ENCODE measurements at places on chromosomes 4 and X.

DNA sequence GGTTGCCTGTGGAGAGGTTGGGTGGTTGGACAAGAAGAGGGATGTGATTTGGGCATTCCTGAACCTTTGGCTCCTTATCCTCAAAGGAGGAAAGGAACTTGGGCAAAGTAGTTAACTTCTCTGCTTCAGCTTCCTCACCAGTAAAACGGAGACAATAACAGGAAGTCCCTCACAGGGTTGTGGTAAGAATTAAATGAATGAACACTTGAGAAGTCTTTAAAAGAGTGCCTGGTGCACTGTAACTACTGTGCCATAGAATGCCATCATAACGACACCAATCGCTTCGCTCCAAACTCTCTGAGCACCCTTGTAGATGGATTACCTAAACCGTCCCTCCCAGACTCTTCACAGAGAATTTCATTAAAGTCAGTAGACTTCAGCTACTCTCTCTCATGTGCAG, 10.5 kb downstream of the ZCCHC18 start:
- DNase-seq, result no peak

GRCh38 chr4:16443504-16444088, 217.3 kb upstream of the TAPT1 start:
- DNase-seq, result no peak

GRCh38 chr4:120685756-120686278, 236.7 kb downstream of the PRDM5 start:
- no peak for DNase-seq

DNA sequence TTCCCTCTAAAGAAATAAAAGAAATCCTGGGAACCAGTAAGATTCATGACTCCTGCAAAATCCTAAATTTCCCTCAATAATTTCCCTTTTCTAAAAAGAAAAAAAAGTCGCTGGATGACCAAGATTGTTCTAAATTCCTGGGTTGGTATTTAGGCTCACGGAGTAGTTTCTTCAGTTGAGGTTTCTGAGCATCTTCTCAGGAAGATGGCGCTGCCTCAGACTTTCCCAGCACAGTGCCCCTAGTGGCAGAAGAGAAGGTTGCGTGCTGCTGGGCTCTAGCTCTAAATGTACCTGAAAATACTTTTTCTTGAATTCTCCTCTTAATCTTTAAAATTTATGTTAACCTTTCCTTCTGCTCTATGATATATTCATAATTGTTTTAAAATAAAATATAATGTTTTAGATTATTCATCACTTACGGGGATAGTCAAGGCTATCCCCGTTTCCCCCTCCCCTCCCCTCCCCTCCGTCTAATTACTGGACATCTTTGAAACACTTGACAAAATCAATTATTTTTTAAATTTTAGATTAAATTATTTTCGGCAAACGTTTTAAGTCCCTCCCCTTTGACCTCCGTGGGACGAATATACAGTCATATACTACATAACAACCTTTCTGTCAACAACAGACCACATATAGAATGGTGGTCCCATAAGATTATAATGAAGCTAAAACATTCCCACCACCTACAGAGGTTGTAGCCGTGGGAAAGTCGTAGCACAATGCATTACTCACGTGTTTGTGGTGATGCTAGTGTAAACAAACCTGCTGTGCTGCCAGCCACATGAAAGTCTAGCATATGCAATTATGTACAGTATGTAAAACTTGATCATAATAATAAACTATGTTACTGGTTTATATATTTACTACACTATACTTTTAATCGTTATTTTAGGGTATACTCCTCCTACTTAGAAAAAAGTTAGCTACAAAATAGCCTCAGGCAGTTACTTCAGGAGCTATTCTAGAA, 41.0 kb upstream of the GATB start:
- no peak for DNase-seq

DNA sequence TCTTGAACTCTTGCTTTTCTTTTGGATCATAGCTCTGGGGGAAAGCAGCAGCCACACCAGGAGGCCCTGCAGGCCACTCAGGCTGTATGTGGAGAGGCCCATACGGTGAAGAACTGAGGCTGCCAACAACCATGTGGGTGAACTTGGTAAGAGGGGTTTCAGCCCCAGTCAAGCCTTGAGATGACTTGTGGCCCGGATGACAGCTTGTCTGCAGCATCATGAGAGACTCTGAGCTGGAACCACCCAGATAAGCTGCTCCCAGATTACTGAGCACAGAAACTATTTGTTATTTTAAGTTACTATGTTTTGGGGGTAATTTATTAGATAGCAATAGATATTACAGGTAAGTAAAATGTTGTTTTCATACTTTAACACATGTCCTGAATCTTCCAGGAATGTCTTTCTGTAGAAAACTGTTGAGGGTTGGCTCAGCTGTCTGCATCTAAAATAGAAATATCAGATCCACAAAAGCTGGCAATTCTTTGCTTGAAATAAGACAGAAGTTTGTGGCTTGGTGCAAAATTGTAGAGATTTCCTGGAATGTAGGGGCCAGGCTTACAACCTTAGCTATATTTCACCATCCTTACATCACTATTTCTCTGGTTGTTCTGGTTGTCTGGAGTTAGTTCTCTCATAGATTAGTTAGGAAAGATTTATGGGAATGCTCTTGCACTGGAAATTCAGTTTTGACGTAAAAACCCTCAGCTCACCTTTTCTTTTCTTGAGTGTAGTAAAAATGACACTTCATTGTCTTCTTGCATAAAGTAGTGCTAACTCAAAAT, 272.1 kb downstream of the RAPGEF2 start:
- DNase-seq, result no peak

- DNase-seq, result no peak
Measured at GRCh38 chrX:63929608-63930007, 144.6 kb upstream of the ARHGEF9 start.

DNA sequence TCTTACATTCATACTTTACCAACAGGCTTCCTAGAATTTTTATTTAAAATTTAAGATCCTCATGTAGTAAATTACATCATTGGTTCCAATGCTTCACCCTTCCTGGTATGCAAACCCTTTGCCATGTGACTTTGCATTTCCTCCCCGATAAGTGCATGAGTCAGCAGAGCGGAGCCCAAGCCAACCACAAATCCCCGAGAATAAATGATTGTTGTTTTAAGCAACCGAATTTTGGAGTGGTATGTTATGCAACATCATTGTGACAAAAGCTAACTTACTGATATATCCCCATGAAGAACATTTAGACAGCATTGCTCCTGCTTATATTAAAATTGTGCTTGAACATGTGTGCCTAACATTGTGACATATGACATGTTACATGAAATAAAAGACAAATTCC, 199.4 kb upstream of the DDX53 start:
- no peak for DNase-seq

DNA sequence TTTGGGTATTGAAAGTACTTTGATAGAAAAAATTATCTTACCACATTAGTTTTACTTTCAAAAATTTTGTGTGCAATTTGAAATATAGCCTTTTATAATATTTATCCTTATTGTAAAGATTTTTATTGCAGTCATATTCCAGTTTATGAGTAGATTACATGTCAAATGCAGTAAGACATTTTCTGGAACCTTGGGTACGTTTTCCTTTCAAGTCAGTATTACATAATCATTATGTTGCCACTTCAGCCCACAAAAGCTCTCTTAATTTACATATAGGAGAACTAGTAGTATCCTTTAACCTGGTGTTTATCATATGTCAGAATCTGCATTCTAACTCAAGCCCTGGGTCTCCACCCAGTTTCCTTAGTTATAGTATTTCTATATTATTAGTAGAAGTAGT, 98.5 kb downstream of the CENPC start:
- DNase-seq, result no peak

GRCh38 chrX:22093550-22093949, 61.4 kb downstream of the PHEX start:
- no peak for DNase-seq

GRCh38 chr4:84481077-84481859, 17.8 kb downstream of the NKX6-1 start:
- DNase-seq, result no peak

- DNase-seq, result no peak
Measured at GRCh38 chr4:98433691-98434090, 172.5 kb downstream of the RAP1GDS1 start.

- DNase-seq, result no peak
Measured at GRCh38 chr4:120175272-120175671, 108.6 kb upstream of the MAD2L1 start.

GRCh38 chrX:71254092-71254963, at the start of gene ZMYM3:
TSS of gene ZMYM3 (minus strand) at chrX:71254140. CDS start at chrX:71253255, 885 bp downstream.
- DNase-seq, result peak; percentile 95

DNA sequence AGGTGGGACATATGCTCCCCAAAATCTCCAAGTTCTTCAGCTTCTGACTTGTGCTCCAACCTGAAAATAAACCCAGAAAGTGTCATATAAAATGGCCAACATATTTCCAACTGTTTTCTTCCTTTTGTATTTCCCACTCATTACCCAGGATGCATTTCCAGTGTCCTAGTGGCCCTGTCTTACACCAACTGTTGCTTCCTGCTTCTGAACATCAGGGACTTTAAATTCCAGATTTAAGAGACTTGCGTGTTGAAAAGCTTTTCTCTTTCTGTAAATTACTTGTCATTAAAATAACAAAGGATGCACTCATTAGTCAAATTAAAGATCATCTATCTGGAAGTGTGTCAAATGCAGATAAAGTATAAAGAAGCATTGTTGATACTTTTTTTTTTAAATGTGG, 19.9 kb downstream of the MID1 start:
- no peak for DNase-seq

- DNase-seq, result no peak
Measured at GRCh38 chr4:118284169-118284568, 68.6 kb downstream of the PRSS12 start.

GRCh38 chr4:151600432-151600831, 160.4 kb downstream of the GATB start:
- no peak for DNase-seq

DNA sequence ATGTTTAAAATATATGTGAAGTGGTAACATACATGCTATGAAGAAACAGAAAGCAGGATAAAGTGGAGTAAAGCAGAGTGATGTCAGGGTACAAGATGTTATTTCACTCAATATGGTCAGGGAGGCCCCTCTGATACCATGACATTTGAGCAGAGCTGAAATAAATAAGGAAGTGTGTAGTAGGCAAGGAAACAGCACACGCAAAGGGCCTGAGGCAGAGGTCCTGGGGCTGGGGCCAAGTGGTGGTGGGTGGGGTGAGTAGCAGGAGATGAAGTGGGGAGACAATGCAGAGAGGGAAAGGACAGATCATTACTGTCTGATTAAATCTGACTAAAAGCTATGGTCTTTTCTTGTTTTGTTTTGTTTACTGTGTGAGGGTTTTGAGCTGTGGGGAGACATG, 61.1 kb downstream of the FAM13A start:
- DNase-seq, result no peak

GRCh38 chr4:151408630-151409469, at the start of gene FHIP1A:
TSS of gene FHIP1A (plus strand) at chr4:151409176. CDS start at chr4:151566260, 157,084 bp downstream.
- DNase-seq, result peak; percentile 89

GRCh38 chrX:108439961-108440696, 491 bp downstream of the COL4A5 start:
- no peak for DNase-seq

GRCh38 chr4:56752985-56753384, 68.5 kb downstream of the SPINK2 start:
- no peak for DNase-seq

DNA sequence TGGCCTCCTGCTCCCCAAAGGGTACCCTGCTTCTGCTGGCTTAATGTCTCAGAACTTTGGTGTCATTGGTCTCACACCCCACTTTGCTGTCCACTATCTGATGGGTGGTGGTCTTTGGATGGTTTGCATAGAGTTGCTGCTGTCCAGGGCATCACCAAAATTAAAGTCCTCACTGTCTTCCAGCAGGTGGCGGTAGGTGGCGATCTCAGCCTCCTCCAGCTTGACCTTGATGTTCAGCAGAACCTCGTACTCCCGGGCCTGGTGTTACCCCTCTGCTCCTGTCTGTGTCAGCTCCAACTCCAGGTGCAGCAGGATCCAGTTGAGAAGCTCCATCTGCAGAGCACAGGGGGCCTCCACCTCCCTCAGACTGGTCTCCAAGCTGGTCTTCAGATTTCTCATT, 1169.5 kb upstream of the PABPC4L start:
- no peak for DNase-seq

DNA sequence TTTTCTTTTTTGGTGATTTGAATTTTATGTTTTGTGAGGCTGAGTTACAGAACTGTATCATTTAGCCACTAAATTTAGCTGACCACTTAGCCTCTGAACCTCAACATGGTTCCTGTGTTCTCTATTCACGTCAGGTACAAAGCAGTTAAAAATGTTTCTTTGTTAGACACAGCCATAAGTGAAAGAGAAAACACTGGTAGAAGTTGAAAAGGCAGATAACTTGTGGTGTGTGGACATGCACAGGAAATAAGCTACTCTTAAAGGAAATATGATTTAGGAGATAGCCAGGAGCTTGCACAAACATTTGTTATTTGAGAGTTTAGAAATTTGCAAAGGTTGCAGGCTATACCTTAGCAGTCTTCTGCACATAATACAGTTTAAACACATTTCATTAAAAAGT, 171.0 kb upstream of the RPS6KA3 start:
- no peak for DNase-seq

DNA sequence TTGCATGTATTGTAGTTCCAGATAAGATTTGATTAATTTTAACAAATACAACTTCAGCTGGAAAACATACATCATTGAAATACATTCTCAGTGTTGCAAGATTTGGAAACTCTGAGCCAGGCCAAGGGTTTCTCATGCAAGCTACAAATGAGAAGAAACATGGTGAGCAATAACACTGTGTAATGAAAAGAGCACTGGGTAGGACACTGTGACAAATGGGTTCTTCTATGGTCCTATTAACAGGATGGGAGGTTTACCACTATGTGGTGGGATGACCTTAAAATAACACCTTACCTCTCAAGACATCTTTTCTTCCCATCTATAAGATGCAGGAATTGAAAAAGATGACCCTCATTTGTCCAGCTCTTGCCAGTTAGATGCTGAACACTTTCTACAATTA, 19.6 kb upstream of the NDNF start:
- no peak for DNase-seq

DNA sequence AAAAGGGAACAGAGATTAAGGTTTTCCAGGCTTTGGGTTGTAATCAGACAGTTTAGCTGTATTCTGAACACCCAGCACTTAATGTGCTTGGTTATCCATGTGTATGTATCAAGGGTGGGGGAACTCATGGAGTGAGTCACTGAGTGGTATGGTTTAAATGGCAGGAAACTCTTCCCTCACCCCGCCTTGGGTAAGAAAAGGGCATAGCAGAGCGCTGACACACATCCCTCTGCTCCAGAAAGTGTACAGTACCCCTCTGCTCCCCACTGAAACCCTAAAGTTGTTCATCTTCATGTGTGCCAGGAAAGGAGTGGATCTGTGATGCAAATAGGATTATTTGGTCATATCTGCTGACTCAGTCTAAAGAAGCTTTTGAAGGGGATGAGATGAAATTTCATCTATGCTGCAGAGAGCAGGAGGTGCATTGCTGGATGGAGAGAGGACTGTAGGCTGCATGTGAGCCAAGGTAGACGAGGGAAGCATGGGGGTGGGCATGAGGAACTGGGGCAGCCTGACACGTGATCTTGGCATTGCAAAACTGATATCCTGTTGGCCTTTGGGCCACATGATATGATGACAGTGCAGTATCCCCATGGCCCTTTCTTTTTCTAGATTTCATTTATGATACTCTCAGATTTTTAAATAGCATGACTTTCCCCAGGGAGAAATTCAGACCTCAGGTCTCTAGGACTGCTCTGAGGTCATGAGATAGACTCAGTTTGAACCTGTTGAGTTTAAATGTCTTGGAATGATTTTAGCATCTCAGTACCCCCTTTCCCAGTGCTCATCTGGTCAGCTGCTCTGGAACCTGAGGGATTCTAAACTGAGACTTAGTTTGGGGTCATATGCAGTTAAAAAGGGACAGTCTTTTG, 84.8 kb downstream of the TMEM164 start:
- DNase-seq, result no peak

Data from osteocyte (in vitro differentiated cells).